Left cardiac atrium (tissue), 4 donors: ENCODE measurements at places on chromosomes 3 and 15. TPM values are rescaled to one million over a fixed set of nuclear protein-coding genes. Genes with fewer than 3 reads are reported as not detected.

DNA sequence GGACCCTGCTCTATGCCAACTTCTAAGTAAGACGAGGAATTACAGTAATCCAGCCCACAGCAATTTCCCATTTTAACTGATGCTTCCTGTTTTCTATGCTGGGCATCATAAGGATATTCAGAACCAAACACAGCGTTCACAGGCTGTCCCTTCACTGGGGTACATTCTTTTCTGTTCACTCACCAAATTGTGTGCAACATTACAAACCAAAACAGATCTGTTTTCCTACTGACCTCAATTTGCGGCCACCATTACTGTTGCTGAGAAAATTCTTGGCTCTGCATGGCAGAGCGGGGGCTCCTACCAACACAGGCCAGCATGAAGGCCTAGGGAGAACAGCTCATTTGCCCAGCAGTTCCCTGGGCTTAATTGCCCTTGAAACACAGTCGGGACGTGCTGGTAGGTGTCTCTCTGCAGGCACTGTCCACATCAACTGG is 76.5 kb downstream of the MYO1E start:
- DNase-seq: no peak

- DNase-seq: no peak
Observed at GRCh38 chr3:196440696-196441095, 8.5 kb upstream of the UBXN7 start.

DNA sequence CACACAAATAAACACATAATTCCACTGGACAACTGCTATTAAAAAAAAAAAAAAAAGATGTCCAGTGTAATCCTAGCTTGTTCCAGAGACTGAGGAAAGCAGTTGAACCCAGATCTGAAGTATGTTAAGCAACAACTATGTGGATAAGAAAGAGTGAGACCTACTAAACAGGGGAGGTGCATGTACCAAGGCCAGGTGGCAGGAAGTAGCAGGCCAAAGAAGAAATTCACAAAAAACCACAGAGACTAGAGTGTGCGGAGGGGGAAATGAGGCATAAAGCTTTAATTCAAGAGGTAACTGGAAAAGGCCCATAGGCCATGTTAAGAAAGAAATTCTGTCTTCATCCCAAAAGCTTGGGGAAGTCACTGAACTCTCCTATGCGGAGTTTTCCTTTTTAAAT is 490.0 kb downstream of the NAALADL2 start:
- no peak for DNase-seq

The GALK2 gene
- total RNA-seq: 32.1 TPM

- no peak for DNase-seq
Observed at GRCh38 chr3:11850003-11850402, 3.3 kb upstream of the TAMM41 start.

DNA sequence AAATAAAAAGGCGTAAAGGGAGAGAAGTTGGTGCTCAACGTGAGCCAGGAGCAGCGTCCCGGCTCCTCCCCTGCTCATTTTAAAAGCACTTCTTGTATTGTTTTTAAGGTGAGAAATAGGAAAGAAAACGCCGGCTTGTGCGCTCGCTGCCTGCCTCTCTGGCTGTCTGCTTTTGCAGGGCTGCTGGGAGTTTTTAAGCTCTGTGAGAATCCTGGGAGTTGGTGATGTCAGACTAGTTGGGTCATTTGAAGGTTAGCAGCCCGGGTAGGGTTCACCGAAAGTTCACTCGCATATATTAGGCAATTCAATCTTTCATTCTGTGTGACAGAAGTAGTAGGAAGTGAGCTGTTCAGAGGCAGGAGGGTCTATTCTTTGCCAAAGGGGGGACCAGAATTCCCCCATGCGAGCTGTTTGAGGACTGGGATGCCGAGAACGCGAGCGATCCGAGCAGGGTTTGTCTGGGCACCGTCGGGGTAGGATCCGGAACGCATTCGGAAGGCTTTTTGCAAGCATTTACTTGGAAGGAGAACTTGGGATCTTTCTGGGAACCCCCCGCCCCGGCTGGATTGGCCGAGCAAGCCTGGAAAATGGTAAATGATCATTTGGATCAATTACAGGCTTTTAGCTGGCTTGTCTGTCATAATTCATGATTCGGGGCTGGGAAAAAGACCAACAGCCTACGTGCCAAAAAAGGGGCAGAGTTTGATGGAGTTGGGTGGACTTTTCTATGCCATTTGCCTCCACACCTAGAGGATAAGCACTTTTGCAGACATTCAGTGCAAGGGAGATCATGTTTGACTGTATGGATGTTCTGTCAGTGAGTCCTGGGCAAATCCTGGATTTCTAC is at the start of gene RARB:
Gene RARB, plus strand, starts transcription at position 322 of the 847 bp plus-strand sequence. Its CDS starts 469 bp downstream, at position 791.
- peak; percentile 68 for DNase-seq

The MGA gene
- 31.6 TPM for total RNA-seq

DNA sequence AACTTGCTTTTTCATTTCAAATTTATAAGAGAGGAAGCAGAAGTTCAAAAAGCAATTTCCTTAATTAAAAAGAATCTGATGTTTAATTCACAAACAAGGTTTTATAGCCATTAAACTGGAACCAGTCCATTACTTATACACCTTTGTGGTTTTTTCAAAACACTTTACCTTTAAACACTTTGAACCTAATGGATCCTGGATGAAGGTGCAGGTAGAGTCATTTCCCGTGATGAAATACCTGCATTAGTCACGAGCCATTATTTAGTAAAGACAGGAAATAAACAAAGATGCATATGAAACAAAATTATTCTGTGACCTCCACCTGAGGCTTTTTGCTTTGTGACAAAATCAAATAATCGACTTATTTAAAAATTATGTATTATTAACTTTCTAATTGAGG is 341.7 kb upstream of the UBE2E2 start:
- no peak for DNase-seq

- no peak for DNase-seq
Observed at GRCh38 chr15:73906346-73907034, 19.8 kb upstream of the LOXL1 start.

The TTLL13 gene
- total RNA-seq: not detected

DNA sequence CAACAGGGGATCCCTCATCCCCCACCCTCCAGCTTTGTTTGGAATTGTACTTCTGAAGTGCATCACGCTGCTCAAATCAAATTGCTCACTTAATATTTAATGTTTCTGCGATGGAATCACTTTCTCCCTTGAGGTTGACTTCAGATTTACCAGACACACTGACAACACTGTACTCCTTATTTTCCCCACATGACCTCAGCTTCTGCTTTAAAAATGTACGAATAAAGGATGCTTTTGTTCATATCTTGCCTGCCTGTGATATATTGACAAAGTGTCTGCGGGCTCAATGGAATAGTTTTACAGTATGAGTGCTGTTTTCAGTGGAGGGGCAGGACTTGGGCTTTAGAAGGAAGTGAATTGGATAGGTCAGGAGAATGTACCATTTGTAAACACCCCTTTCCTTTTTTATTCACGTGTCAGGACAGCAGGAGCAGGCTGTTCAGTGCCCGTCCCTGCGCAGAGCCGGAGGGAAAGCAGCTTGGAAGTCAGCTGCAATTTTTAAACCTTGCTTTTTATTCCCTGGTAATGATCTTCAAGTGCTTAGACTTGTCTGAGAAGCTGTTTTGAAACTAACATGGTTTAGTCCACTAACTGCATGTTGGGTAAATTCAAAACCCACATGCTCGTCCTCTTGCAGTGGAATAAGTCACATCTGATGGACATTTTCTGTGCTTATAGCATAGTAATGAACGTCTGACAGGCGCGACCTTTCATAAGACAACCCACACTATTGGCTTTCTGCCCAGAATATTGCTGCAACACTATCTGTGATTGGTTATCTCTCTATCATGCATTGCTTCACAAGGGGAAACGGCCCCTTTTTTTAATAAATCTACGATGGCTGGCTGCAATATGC is 29.9 kb downstream of the MBNL1 start:
- DNase-seq: peak; percentile 28

The WDR93 gene
- not detected for total RNA-seq

- DNase-seq: no peak
Observed at GRCh38 chr3:171833789-171834460, 9.2 kb upstream of the TMEM212 start.

DNA sequence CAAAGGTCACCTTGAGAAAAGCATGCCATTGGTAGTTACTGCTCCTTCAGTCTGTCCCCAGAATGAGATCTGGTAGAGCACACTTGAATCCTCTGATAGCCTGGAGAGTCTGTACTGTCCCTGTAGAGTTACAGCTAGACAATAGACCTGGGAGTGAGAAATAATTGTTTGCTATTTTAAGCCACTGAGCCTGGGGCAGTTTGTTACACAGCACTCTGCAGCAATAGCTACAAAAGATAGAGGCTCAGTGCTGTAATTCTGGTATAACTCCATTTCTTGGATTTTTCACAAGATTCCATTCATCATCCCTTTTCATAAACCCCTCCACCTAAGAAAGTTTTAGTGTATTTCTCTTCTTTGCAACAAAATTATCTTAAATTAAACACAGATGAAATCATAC is 242.7 kb upstream of the ARRDC4 start:
- DNase-seq: no peak

DNA sequence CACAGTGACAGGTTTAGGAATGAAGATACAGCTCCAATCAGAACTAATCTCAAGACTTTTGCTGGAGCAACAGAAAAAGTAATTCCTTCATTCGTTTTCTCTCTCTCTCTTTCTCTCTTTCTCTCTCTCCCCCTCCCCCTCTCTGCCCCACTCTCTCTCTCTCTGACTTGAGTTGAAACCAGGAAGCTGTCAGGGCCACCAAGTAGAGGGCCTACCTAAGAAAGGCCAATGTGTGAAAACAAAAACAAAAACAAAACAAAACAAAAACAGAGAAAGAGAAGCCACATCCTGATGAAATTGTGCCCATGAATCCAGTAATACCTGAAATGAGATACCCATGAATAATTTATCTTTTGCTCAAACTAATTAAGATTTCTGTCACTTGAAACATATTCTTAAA is 72.9 kb downstream of the ATP8B4 start:
- DNase-seq: no peak

DNA sequence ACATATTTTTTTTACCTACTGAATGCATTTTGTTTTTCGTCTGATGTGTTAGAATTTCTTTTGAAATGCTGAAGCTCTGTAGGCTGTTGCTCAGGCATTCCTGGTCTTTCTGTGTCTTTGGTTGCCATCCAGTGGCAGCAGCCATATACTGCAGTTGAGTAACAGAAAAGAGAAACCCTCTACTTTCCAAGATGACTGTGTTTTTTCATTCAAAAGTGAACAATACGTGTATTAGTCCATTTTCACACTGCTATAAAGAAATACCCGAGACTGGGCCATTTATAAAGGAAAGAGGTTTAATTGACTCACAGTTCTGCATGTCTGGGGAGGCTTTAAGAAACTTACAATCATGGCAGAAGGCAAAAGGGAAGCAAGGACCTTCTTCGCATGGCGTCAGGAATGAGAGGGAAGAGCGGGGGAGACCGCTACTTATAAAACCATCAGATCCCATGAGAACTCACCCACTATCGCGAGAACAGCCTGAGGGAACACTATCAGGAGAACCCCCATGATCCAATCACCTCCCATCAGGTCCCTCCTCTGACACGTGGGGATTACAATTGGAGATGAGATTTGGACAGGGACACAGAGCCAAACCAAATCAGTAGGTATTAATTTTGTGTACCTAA is 4.7 kb upstream of the GOLGA8B start:
- peak; percentile 65 for DNase-seq

The CRABP1 gene
- not detected for total RNA-seq

The PP2D1 gene
- not detected for total RNA-seq

DNA sequence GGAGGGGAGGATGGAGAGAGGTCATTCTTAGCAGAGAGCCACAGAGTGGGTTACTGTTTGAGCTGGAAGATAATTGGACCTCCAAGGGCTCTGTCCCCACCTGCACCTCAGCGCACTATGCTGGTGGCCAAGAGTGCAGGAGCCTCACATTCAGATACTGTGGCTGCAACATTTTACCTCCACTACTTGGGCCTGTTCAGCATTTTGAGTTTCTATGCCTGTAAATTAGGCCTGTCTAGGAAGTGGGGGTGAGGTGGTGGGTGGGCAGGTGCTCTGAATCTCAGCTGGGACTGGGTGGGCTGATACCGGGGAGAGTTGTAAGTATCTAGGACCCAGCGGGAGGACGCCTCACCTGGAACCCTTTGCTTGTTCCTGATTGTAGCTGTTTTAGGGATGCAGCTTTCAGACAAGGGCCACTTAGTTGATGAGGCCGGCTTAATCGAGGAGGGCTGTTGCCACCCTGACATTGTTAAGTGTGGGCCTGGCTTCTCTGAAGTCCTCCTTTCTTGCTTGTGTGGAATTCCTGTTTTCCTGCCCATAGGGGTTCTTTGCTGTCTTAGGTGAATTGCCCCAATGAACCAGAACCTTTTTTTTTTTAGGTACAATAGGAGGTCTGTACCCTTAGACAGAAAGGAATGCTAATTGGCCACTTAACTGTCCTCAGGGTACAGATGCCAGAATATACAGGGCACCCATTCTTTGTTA is 83.8 kb downstream of the SMAD3 start:
- no peak for DNase-seq

The ANKUB1 gene
- not detected for total RNA-seq

DNA sequence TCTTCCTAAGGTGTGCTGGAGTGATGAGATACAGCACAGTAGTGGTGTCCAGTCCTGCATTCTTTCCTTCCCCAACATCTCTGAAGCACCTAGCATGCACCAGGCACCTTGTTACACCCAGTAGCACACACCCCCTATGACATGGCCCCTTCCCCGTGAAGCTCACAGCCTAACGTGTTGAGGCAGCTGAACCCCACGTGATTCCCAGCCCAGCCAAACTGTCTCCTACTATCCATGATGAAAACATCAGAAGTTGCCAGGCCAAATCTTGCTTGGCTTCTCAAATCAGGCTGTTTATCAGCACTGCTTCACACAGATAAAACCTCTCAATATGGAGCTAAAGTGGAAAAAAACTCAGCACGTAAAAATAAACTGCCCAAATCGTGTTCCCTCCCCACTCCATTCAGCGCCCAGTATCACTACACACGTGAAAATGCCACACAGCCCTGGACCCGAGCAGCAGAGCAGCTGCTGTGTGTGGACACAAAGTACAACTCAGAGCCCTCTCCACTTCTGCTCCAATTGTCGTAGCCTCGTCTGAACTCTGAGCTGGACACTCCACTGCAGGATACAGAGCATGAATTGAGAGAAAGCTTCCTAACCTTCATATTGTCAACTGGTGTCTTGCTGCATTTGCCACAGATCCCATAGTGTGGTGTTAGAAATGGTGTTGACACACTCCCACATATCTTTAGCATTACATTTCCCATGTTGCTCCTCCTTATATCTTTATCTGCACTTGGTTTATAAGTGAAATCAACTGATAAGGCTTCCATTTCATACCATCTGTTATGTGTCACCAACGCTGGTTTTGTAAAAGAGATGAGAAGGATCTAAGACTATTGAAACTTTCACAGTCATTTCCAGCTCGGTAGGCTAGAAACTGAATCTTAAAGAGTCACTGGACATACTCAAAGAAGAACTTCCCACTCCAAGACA is 279.8 kb downstream of the RORA start:
- DNase-seq: no peak

The LCTL gene
- total RNA-seq: not detected

GRCh38 chr3:43319794-43320193 is 33.5 kb downstream of the SNRK start:
- no peak for DNase-seq
